SW 1271 (cell line): ENCODE measurements at places on chromosomes 3 and 15.

DNA sequence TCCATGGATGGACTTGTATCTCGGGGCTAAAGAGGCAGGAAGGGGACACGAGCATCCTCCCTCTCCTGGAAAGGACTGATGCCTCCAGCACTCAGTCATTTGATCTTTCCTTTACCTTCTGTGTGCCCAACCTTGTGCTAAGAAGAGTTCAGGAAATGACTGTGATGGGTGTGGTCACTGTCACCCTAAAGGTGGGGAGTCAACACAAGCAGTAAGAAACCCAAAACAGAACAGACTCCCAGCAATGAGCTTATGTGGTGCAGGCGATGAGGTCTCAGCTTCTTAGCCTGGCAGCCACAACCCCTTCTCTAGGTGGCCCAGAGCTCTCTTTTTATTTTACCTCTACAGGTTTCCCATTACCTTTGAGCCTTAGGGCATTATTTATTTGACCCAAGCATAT, 3.8 kb downstream of the MPI start:
- no peak for DNase-seq

GRCh38 chr15:101492766-101493692, 3.5 kb upstream of the PCSK6 start:
- no peak for DNase-seq

DNA sequence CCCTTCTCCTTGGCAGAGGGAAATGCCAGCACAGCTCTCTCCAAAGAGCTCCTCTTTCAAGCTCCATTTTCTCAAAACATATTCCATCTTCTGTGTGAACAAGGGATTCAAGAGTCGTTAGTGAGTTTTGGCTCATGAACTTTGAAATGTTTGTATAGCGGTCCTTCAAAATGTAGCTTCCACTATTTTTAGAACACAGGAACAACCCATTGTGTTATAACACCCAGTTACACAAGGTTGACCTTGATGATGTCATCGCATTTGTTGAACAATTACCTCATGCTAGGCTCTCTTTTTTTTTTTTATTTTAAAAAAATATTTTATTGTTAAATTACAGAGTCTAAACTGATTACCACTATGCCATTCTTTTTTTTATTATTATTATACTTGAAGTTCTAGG, 251.7 kb downstream of the THSD4 start:
- no peak for DNase-seq

DNA sequence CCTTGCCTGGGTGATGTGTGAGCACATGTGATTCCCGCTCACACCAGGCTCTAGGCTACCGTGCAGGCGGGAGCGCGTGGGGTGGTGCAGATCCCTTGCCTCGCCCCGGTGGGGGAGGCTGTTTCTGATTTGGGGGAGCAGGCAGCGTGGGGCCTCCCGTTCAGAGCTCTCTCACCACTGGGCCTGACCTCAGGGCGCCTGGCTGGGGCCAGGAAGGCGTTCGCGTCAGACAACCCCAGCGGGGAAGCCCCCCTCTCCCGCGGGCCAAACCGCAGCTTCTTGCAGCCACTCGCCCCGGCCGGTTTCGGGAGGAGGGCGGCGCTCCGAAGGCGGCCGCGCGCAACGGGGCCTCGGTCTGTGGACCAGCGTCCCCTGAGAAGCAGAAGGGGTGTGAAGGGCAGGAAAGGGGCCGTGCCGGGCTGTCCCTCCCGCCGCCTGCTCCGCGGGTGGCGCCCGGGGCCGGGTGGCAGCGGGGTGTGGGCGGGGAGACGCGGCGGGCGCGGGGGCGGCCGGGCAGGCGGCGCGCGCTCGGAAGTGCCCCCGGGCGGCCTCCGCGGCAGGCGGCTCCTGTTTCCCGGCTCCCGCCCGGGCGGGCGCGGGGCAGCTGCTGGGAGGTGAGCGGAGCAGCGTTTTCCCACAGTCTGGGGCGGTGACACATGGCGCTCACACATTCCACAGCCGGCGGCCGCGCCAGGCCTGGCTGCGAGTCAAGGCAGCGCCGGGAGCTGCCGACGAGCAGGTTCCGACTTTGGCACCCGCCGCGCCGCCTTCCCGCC, 65.1 kb upstream of the HES1 start:
- DNase-seq: peak; percentile 68

DNA sequence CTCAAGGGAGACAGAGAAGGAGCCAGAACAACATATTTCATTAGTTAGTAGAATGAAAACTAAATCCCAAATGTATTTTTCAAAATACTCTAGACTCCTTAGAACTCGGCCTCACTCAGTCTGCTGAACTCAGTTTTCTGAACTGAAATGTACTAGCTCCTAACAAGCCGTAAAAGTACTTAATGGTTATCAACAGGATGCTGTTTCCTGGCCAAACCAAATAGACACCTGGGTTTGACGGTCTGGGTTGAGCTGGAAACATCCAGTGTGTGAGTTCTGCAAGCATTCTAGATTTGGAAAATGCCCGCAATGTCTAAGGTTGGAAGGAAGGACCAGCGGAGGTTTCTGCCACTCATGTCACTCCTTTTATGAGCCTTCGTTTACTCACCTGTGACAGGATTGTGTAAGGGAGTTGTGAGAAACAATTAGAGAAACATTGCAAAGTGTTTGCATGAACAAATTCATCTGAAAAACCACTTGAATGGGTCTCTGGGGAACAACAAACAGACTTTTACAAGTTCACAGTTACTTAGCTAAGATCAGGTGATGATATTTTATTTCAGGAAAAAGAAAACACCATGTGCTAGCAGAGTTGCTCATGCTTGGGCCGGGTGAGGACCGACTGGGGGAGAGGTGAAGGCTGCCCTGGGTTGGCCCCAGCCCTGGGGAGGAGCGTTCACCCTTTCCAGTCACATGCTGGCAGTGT, 151.0 kb downstream of the ALDH1A2 start:
- DNase-seq: no peak

DNA sequence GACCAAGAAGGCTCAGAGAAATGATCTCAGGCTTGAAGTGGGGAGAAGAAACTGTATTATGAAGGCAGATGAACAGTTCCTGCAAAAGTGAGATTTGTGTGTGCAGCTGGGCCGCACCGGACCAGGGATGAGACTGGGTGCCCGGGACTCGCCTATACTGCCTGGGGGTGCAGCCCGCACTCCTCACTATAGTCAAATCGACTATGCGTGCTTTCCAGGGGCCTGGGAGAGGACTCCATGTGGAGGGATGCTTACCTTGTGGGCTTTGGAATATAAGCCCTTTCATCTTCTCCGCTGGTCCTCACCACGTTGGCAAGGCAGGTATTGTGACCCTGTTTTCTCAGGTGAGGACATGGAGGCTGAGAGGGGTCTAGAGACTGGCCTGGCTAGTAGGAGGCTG, 32.9 kb upstream of the APOD start:
- DNase-seq: no peak

DNA sequence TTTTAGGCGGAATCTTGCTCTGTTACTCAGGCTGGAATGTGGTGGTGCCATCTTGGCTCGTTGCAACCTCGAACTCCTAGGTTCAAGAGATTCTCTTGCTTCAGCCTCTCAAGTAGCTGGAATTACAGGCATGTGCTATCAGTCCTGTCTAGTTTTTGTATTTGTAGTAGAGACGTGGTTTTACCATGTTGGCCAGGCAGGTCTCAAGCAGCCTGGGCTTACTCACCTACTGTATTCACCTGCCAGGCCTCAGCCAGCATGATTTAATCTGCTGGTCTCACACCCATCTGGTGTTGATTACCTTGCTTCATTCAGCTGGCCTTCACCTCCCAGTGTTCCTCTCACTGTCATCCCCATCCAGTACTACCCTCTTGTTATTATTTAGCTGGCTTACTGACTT, 102.0 kb downstream of the IL12A start:
- no peak for DNase-seq

DNA sequence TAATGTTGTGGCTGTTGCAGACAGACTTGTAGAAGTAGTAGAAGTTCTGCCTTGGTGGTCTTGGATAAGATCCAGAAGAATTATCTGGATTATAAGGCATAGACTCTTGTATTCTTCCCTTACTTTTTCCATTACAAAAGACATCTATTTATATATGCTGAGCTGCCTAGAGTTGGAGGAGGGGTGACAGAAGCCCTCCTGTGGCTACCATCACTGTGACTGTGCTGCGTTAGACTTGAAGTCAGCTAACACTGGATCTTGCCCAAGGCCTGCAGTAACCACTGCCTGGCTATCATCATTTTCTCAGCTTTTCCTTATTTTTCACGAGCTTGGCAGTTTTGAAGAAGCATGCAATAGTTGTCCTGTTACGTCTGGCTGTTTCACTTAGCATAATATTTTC, 684.8 kb upstream of the BCHE start:
- DNase-seq: no peak

GRCh38 chr3:125375950-125376679, 990 bp upstream of the ZNF148 start:
- no peak for DNase-seq

DNA sequence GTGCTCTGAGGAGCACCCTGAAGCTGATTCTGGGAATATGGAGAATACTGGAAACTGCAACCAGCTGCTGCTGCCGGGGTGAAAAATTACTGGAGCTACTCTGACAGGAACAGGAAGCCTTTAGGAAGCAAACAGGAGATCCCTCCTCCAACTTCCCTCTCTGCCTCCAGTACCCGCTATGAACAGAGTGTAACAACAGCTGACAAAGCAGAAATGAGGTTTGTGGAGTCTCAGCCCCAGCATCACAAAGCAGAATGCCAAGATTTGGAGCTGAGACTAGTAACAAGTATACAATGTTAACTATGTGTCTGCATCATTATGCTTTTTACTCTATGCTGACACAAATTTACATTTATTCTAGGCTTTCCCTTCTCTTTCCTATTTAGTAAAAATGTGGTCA, 22.7 kb upstream of the PIAS1 start:
- no peak for DNase-seq

- DNase-seq: no peak
These were observed 203.2 kb downstream of the ATP8B4 start for GRCh38 chr15:49915822-49916221.

DNA sequence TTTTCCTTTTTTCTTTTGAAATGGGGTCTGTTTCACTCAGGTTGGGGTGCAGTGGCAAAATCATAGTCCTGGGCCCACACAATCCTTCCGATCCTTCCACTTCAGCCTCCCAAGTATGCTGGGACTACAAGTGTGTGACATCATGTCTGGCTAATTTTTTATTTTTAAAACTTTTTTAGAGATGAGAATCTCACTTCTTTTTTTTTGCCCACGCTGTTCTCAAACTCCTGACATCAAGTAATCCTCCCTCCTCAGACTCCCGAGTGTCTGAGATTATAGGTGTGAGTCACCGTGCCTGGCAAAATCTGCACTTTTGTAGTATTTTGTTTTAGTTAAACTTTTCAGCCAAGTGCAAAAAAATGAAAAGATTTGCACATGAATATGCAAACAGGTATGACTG, 171.0 kb downstream of the FNDC3B start:
- DNase-seq: no peak

- DNase-seq: no peak
These were observed 135.6 kb downstream of the ALCAM start for GRCh38 chr3:105502333-105502732.

GRCh38 chr3:182255158-182255557, 538.1 kb upstream of the ATP11B start:
- no peak for DNase-seq

DNA sequence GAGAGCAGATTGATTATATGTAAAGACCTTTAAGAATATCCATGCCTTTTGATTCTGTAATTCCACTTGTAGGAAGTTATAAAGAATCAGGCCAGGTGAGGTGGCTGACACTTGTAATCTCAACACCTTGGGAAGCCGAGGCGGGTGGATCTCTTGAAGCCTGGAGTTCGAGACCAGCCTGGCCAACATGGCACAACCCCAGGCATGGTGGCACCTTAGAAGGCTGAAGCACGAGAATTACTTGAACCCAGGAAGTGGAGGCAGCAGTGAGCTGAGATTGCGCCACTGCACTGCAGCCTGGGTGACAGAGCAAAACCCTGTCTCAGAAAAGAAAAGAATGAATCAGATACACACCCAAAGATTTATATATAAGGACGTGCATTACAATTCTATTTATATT, 33.9 kb downstream of the HRH1 start:
- no peak for DNase-seq

GRCh38 chr15:62391641-62392262, 226.7 kb upstream of the C2CD4B start:
- DNase-seq: peak; percentile 50

- DNase-seq: no peak
These were observed 54.0 kb downstream of the TASOR start for GRCh38 chr3:56629047-56629446.

DNA sequence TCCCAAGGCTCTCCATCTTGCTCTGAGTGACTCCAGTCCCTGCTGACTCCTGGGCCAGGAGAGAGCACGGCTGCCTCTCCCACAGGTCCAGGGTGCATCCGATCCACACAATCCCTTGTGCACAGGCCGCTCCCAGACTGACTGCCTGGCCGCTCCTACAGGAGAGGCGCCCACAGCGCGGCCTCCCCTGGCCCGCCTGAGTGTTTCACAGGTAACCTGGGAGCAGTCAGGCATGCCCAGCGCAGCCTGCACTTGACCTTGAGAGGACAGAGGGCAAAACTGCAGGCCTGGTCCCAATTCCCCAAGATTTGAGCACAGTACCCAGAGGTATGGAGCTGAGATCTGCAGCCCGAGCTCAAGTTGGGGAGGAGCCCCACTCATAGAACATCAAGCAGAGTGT, 490.2 kb downstream of the CNTN6 start:
- DNase-seq: no peak

- DNase-seq: no peak
These were observed 89.2 kb upstream of the SLC6A11 start for GRCh38 chr3:10726787-10727186.

DNA sequence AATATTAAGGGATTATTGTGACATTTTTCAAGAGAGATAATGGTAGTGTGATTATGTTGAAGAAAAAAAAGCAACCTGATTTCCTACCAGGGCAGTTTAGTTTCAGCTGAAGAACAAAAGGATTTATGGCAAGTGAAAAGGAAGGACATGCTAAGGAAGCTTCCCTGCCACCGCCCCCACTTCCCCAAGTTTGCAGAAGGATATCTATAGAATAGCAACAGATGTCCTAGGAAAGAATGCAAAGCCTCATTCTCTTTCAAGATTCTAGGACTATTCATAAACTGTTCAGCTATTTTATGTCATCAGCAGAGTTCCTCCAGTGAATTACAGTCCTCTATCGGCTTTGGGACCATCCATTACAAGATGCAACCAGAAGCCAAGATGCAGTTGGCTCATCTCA, 160.8 kb downstream of the SATB1 start:
- DNase-seq: no peak

DNA sequence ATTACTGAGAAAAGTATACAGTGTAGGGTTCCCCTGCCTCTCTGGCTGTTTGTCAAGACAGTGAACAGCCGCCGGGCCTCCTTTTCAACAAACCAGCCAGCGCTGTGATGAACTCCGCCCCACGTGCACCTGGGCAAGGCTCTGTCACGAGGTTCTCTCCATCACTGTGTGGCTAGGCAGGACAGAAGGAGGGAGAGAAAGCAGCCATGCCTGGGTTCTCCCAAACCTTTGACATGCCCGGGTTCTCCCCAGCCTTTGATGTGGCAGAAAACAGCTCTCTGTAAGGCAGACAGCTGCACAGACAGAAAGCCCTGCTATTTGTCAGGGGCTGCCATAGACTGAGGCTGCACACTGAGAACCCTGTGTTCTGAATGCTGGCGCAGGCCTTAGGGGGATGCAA, 101.4 kb upstream of the TRPM1 start:
- no peak for DNase-seq

GRCh38 chr3:76065964-76066363, 280.6 kb upstream of the ZNF717 start:
- no peak for DNase-seq

GRCh38 chr15:37550360-37551024, 383.9 kb upstream of the TMCO5A start:
- no peak for DNase-seq
